ENCODE measurements at places on chromosomes 5 and 9.
A peak's percentile ranks its signal among the peaks of the same experiment; 100 is the strongest.

GRCh38 chr9:80763536-80763935 is 925.8 kb downstream of the TLE1 start:
- DNase-seq: no peak

DNA sequence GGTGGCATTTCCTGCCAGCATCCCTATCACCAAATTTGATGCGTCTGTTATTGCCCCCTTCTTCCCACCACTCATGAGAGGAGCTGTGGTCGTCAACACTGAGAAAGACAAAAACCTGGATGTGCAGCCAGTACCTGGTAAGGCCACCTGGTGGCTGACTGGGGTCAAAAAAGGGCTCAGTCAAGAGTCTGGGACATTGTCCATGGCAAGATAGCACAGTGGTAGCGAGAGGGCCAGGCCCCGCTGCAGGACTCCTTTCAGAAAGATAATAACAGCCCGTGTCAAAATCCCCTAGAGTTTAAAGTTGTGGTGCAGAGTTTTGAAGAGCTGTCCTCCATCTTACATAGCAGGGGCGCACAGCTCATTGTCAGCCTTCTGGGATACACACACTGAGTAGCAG is 40.8 kb downstream of the CSF1R start:
- DNase-seq: no peak

DNA sequence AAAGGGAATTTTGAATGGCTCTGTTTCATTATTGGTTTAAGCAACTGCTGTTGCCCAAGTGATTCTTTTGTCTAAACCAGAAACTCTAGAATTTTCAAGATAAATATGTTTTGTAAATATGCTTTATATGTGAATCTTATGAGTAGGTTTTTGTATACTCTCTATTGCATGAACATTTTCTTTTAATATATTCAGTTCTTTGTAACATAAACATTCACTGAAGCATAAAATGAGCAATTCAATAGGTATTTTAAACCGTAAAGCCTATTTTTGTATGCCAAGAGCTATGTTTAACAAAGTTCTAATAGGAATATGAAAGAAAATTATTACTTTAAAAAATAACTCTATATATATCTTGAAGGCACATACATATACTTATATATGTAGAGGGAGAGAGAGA is 293.1 kb downstream of the PSAT1 start:
- no peak for DNase-seq

- no peak for DNase-seq
Observed at GRCh38 chr5:105088961-105089360, 1526.4 kb upstream of the NUDT12 start.

DNA sequence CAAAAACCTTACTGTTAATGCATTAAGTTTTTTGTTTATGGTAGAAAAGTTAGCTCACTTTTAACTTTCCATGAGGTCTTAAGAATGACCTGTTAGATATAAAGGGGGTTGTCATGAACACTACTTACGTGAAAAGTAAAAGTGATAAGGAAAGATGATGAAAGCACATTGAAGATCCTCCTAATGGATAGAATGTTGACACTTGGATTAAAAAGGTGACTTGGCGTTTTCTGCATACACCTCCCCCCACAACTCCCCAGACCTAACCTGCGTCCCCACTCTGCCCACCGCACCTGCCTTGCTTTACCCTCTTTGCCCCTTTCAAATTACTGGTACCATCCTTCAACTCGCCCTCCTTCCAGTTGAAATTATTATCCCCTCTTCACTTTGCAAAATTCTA is 32.0 kb downstream of the TJP2 start:
- DNase-seq: no peak

DNA sequence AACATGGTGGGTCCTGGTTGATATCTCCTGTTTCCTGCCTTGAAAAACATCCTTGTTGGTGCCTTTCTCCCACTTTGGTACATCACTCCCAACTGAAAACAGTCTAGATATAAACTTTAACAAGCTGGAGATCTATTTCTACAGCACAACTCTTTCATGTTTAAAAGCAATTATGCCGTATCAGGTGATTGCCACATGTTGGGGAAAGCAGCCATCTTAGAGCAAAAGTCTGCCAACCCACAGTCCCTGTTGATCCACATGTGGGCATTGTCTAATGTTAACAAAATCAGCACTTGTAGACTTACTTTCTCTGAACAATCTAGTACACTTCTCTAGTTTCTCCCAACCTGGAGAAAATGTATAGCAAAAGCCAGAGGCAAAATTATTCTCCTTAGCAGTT is 104.1 kb downstream of the PRDM6 start:
- no peak for DNase-seq

DNA sequence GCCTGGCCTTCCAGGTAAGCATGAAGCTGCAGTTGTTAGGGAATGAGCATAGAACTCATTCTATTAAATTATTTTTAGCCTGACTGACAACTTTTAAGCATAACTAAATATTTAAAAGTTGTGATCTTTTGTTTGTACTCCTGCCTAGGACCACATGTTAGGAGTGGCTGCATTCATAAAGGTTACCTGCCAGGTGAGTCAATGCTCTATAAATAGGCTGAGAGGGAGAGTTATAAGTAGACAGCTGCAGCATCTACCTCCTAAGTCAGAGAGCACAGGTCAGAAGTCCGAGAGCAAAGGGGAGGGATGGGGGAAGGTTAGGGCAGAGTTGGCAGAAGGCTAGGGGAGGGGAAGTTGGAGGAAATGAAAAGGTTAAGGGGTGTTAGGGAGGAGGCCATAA is 292.4 kb upstream of the TLE4 start:
- no peak for DNase-seq

DNA sequence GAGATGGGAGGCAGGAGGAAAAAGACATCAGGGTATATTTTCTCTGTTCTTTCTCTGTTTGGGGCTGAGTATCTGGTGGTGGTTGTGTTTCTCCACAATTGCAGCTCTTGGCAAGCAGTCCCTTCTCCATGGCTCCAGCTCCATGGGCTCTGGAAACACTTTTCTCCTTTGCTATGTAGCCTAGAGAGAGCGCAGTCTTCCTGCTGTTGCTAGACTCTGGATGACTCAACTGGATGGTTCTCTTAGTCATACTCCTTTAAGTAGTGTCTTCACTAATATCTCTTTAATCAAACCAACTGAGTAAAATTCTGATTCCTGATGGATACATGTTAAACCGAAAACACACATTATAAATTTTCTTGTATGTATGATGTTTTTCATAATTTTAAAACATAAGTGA is 3.3 kb upstream of the PLGRKT start:
- DNase-seq: no peak

DNA sequence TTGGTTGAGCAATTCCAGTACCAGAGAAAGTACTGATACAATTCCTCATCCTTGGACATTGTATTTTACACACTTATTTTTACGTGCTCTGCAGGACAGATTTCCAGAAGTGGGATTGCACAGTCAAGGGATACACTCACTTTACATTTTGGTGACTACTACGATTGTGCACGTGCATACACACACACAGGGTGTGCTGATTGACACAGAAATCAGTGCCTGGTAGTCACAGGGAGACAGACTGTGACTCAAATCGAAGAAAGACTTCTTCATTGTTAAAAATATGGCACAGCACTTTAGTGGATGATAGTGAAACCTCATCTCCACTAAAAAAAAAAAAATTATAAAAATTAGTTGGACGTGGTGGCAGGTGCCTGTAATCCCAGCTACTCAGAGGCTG is 1.5 kb downstream of the GARIN3 start:
- DNase-seq: no peak

- DNase-seq: peak; percentile 52
Observed at GRCh38 chr5:107470295-107470582, 200.5 kb downstream of the EFNA5 start.

- no peak for DNase-seq
Observed at GRCh38 chr9:11194246-11194645, 581.4 kb upstream of the PTPRD start.

GRCh38 chr5:179435181-179435580 is 89.9 kb upstream of the ADAMTS2 start:
- DNase-seq: no peak

GRCh38 chr9:27365707-27366376 is 68.9 kb upstream of the EQTN start:
- DNase-seq: no peak

- peak; percentile 88 for DNase-seq
Observed at GRCh38 chr5:56323505-56323904, 90.4 kb upstream of the ANKRD55 start.

GRCh38 chr9:83154821-83155220 is 91.9 kb upstream of the RASEF start:
- no peak for DNase-seq

- DNase-seq: no peak
Observed at GRCh38 chr9:130313103-130313858, 47.7 kb downstream of the HMCN2 start.

DNA sequence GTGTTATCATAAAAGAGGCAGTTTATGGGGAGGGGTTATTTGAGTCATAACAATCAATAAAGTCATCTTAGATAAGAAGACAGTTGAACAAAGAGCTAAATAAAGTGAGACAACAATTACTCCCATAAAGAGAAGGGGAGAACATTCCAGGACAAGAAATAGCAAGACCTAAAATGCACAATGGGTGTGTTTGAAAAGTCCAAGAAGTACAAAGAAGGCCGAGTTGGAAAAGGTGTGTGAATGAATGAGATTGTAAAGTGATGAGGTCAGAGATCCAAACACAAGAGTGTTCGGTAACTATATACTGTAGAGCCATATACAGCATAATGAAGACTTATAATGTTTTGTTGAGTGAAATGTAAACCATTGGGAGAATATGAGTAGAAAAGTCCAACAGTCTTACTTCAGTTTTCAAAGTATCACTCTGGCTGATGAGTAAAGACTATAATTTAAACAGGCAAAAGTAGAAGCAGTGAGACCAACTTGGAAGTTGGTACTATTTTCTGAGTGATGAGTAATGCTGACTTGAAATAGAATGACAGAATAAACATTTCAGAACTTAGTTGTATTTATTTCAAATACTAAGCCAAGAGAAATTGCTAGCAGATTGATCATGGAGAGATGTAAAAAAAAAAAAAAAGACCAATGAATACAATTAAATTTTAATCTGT is 868.7 kb upstream of the CDH9 start:
- peak; percentile 53 for DNase-seq

GRCh38 chr5:112535356-112535755 is 116.3 kb upstream of the EPB41L4A start:
- DNase-seq: no peak

GRCh38 chr5:142366007-142366406 is 41.2 kb upstream of the SPRY4 start:
- no peak for DNase-seq

- no peak for DNase-seq
Observed at GRCh38 chr5:144141585-144141984, 28.9 kb downstream of the YIPF5 start.

- DNase-seq: peak; percentile 33
Observed at GRCh38 chr5:106415541-106415940, 1255.2 kb downstream of the EFNA5 start.

DNA sequence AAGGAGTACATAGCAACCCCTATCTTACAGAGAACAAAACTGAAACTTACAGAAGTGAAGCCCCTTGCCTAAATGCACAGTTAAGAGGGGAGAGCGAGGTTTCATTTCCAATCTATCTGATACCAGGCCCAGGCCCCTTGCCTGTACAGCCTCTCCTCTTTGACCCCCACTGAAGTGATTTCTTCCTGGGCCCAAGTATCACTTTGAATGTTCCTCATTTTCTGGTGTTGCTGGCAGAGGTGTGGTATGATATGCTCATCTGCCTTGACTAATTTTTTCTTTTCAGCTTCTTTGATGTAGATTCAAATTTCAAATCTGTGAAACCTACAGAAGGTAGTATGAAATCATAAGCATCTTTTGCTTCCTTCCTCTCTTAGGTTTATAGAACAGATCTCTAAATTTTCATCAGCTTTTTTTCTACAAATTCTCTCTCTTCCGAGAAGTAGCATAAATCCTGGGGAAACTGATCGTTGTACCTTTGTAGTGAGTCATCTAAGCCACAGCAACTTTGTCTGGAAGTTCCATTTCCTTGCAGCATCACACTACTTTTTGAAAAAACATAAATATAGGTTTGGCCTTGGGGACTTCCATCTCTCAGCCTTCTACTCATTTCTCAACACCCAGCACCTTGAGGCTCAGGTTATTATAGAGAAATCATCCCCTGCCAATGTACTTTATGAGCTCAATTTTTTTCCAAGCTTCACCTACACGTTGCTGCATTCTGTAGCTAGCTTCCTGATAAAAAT is 402.4 kb upstream of the PTGER4 start:
- no peak for DNase-seq

- DNase-seq: no peak
Observed at GRCh38 chr9:128161215-128161902, 1.3 kb downstream of the BBLN start.

DNA sequence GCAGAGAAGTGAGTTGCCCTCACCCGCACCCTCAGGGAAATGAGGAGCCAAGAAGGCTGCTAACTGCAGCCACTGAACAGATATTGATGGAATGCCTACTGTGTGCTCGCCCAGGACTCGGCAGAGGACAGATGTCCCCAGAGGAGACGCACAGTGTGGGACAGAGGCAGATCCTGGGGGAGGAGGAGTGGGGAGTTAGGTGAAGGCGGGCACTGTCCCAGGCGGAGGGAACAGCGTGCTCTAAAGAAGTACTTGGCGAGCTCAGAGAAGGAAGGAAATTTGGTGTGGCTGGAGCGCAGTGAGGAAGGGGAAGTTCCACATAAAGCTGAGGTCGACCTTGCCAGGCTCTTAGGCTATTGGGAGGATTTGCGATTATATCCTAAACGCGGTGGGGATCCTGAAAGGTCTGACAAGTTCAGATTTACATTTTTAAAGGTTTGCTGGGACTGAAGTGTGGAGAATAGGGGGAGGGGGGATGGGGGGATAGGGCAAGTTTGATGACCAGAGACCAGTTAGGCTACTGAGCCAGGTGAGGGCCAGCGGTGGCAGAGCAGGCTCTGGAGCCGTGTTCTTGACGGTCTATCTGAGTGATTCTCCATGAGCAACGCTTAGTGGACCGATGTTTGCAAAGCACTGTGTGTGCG is 23.6 kb upstream of the CERCAM start:
- DNase-seq: no peak

DNA sequence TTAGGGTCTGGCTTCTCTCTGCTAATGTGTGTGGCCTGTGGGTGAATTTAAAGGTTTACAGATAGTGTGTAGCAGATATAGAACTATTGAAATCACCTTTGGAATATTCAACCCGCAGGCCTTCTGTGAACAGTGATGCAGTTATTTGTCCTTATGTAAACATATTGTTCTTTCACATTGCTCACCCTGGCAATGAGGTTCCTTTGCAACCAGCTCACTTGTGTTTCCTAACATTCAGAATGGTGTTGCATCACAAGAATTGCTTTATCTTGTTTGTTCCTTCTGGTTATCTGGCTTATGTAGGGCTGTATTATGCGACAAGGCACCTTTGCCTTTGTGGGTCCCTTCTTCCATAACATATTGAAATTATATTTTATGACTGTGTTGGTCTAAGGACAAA is 370.3 kb downstream of the NNT start:
- no peak for DNase-seq

- peak; percentile 20 for DNase-seq
Observed at GRCh38 chr5:63346451-63346850, 615.8 kb downstream of the HTR1A start.

All from RWPE1 (cell line).